Epithelial cell of umbilical artery (primary cell): ENCODE measurements at places on chromosomes 16 and 17. TPM values are rescaled to one million over a fixed set of nuclear protein-coding genes. Genes with fewer than 3 reads are reported as not detected.

The PGS1 gene
- 45.1 and 58.8 TPM in 2 replicates for total RNA-seq

The SLC9A5 gene
- total RNA-seq = 0.30 and 0.97 TPM in 2 replicates

The PPY gene
- total RNA-seq = not detected in 2 replicates

The NOS2 gene
- not detected in 2 replicates for total RNA-seq

The HOXB13 gene
- total RNA-seq = not detected in 2 replicates

The C16orf74 gene
- 10.7 and 18.4 TPM in 2 replicates for total RNA-seq

The NPIPA5 gene
- 1.3 TPM in 1 of 2 replicates, not detected in the other for total RNA-seq

The PRSS33 gene
- not detected in 2 replicates for total RNA-seq

The PLA2G10 gene
- not detected in 2 replicates for total RNA-seq

The HSF5 gene
- total RNA-seq = under 0.01 TPM in 2 replicates

The ZCCHC14 gene
- 4.2 and 4.9 TPM in 2 replicates for total RNA-seq

The TP53TG3B gene
- not detected in 2 replicates for total RNA-seq

The CD300LG gene
- not detected in 2 replicates for total RNA-seq

The PRSS8 gene
- total RNA-seq = not detected in 2 replicates

The MT2A gene
- 12.8 and 46.1 TPM in 2 replicates for total RNA-seq

The KRTAP4-1 gene
- total RNA-seq = not detected in 2 replicates

The SLC38A8 gene
- not detected in 2 replicates for total RNA-seq

The TMIGD1 gene
- not detected in 2 replicates for total RNA-seq

The HBZ gene
- total RNA-seq = not detected in 2 replicates

The ZFP3 gene
- 0.97 and 1.2 TPM in 2 replicates for total RNA-seq

The NPLOC4 gene
- total RNA-seq = 75.4 and 83.9 TPM in 2 replicates

The AGRP gene
- total RNA-seq = not detected in 2 replicates

The PIK3R5 gene
- under 0.01 TPM in 1 of 2 replicates, not detected in the other for total RNA-seq

The BEAN1 gene
- 0.15 TPM in 1 of 2 replicates, not detected in the other for total RNA-seq

The CDRT15L2 gene
- total RNA-seq = not detected in 2 replicates

The UBTF gene
- total RNA-seq = 35.1 and 45.3 TPM in 2 replicates

The MT3 gene
- not detected in 2 replicates for total RNA-seq

The SLC6A4 gene
- total RNA-seq = not detected in 2 replicates

The CMTM2 gene
- not detected in 2 replicates for total RNA-seq

The ETV4 gene
- 5.8 and 13.3 TPM in 2 replicates for total RNA-seq

The CLDN6 gene
- not detected in 2 replicates for total RNA-seq
